Naive thymus-derived CD8-positive, alpha-beta T cell (primary cell): ENCODE measurements at places on chromosomes 5 and 9. TPM values are rescaled to one million over a fixed set of nuclear protein-coding genes. Genes with fewer than 3 reads are reported as not detected.

DNA sequence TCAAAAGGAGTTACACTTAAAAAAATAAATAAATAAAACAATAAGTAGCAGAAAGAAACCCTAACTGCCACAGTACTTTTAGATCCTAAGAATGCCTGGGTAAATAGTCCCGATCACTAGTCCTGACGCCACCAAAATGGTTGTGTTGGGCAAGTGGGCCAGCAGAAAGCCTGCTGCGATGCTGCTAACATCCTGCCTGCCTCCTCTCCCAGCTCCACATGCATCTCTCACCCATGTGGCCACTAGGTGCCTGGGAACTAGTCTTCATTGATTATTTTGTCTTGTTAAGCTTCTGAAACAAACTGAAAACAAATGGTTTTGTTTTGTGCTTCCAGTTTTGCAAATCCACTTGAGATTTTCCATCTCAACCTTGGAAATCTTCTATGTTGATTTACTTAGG, 54.4 kb upstream of the TRAF1 start:
- H3K27ac ChIP-seq: no peak overlapping the region
- H3K4me1 ChIP-seq: peaks cover 14% of the 10 kb centered on the region
- no peak overlapping the region for H3K4me3 ChIP-seq
- H3K36me3 ChIP-seq: no peaks in the 10 kb centered on the region
- DNase-seq: no peak

DNA sequence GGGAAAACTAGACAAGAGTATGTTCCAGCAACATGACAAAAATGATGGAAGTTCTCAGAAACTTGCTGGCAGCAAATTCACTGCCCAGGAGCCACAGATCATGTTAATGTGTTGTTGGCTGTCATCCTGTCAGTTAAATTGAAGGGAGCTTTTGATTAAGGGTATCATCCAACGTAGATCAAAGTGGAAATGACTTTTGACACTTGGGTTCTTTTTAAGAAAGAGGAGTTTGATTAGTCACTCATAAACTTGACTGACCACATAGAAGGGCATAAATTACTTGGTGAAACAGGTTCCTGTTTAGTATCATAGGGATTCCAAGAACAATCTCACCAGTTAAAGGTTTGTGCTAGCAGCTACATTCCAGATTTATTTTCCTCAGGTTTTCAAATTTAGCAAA, 288.7 kb downstream of the CSNK1G3 start:
- DNase-seq: no peak
- no peaks in the 10 kb centered on the region for H3K4me1 ChIP-seq
- no peak overlapping the region for H3K4me3 ChIP-seq

The TMEM174 gene
- total RNA-seq: not detected

The IL4 gene
- total RNA-seq: not detected
